ENCODE measurements at places on chromosomes 4 and X.

GRCh38 chr4:136526517-136526916 is 1005.8 kb downstream of the PCDH18 start:
- no peak for DNase-seq

DNA sequence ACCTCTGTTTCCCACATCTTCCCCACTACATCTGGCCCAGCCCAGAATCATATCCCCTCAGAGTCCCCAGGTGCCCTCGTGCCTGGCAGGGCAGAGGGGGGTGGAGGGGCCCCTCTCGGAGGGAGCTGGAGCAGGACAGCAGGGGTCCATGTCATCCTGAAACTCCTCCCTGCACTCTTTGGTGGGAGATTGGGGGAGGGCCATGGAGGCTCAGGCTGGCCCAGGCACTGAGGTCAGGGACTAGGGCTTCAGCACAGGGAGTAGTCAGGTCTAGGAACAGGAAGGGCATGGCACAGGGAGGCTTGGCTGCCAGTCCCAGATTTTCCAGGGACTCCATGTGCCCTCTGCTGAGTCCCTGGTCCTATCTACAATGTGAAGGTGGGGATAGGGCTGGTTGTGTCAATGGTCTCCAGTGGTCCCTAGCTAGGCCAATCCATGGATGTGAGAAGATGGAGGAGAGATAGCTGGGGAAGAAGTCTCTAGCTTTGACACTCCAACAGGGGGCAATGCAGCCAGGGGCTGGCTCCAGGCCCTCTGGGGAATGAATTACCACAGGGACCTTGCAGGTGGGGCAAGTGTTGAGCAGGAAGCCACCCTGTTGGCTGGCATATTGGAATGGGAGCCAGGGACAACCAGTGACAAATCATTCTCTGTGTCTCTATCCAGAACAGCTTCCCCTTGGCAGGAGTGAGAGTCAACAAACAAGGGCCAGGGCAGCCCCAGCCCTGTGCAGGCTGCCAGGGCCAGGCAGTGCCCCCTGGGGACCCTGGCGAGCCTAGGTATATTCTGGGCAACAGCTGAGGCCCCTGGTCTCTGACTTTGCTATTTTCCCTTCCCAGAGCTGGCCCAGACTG is 154.4 kb downstream of the EFNB1 start:
- DNase-seq = no peak

DNA sequence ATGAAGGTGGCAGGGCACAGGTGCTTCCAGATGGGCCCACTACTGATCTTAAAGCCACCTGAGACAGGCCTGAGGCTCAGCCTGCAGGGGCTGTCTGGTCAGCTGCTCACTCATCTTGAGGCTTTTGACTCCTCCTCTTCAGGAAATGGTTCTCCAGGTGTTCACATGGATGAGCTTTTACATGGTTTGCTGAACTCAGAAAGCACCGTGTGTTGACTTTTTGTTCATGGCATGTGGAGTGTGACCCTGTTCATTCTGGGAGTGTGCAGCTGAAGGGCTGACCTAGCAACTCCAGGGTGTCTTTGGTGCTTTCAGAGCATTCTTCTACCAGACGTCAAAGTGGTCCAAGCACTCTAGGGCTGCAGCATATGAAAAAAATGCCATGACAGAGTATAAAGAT is 111.1 kb downstream of the CCNG2 start:
- no peak for DNase-seq

DNA sequence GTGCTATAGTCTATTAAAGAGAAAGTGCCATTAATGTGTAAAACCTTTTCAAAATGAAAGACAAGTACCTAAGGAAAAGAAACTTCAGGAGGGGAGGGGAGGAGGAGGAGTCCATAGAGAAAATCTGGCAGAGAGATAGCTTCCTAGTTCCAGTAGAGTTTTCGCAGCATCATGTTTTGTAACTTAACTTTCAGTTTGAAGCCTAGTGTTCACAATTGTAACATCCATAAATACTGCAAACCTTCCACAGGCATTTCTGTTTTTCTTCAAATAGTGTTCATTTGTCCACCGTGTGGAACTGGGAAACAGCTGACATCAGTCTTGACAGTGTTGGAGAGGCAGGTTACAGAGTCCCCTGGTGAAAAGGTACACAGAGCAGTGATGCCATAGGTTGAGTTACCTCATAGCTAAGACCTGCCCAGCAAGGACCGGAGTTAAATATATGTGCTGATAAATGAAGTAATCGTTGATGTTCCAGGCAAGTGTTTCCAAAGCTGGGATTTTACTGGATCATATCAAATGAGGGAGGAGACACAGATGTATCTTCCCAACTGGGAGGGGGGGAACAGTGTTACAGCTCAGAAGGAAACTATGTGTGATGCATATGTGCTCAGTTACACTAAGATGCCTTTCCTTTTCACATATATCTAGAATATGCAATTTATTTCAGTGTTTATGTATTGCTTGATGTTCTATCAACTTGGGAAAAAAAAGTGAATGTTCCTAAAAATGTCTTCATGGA is 369.5 kb upstream of the FAM241A start:
- DNase-seq = no peak

DNA sequence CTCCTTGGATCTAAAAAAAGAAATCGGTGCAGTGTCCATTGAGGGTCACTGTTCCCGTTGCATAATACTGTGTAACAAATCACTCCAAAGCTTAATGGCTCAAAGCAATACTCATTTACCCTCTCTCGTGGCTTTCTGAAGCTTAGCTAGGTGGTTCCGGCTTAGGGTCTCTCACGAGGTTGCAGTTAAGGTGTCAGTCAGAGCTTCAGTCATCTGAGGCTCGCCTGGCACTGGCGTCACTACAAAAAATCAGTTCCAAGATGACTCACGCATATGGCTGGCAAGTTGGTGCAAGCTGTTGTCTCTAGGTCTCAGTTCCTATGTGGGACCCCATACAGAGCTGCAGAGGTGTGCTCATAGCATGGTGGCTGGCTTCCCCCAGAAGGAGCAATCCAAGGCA is 91.0 kb downstream of the BEND2 start:
- DNase-seq = no peak

DNA sequence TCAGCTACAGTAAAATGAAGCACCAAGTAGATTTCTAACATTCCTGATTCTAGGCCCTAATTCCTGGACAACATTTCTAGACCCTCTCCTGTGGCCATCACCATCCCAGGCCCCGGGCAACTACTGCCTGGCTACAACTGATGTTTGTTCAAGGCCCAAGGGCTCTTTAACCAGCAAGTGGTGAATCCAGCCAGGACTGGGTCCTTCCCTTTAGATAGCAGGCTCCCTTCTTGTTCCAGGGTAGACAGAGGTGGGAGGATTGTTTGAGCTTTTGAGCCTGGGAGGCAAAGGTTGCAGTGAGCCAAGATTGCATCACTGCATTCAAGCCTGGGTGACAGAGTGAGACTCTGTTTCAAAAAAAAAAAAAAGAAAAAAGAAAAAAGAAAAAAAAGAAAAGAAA is 12.7 kb upstream of the AADAT start:
- no peak for DNase-seq

- DNase-seq = no peak
These were observed 35.1 kb downstream of the TSPAN5 start for GRCh38 chr4:98623126-98623802.

- DNase-seq = no peak
These were observed 17.5 kb upstream of the PLAC8 start for GRCh38 chr4:83132065-83132464.

- DNase-seq = no peak
These were observed 92.3 kb upstream of the SLC7A11 start for GRCh38 chr4:138334346-138335016.

- DNase-seq = no peak
These were observed 50.3 kb downstream of the FTHL17 start for GRCh38 chrX:31021537-31021936.

DNA sequence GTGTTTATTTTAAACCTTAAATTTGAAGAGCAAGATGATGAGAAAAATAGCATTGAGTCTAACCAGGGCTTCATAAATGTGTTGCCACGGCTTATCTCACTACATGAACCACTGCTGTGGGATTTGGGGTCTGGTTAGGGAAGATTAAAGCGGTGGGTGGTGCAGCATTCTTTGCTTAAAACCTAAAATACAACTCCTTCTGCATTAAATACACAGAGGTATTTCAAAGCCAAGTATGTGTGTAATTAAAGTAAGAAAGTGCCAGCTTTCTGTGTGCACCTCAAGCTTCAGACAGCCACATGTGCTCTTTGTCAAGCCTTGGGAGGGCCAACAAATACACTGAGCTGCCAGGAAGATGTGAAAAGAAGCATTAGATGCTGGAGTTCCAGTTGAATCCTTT is 128.0 kb downstream of the CPE start:
- DNase-seq = no peak

GRCh38 chr4:7183161-7183560 is 9.2 kb upstream of the SORCS2 start:
- DNase-seq = no peak

GRCh38 chrX:817759-818300 is 187.2 kb downstream of the SHOX start:
- no peak for DNase-seq

- no peak for DNase-seq
These were observed 83.5 kb upstream of the PLAC1 start for GRCh38 chrX:134741746-134742145.

DNA sequence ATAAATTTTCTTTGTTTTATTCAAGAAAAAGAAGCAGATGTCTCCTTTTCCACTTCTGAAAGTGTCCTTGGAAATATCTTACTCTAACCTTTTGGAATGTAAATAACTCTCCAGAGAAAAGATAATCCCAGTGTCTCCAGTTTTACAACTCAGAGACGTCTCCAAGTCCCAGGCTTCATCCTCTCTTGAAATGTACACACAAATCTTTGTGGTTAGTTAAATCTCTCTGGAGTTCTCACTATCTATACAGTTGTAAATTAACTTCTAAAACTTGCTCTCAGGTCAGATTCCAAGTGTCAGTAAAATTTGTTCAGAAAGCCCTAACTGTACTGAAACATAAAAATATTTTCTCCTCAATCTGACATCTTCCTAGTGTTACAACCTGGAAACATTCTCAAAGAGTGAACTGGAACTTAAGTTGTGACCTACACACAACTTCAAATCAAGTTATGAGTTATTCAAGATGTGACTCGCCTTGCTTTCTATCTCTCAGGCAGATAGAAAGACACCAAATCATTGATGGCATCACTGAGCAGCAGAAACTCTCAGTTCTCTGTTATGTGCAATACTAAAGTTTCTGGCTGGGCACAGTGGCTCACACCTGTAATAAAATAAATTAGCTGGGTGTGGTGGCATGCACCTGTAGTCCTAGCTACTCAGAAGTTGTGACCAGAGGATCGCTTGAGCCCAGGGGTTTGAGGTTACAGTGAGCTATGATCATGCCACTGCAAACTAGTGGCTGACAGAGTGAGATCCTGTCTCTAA is 284.2 kb downstream of the RCHY1 start:
- DNase-seq = no peak

GRCh38 chr4:145480257-145480656 is 1.4 kb upstream of the SMAD1 start:
- DNase-seq = no peak

DNA sequence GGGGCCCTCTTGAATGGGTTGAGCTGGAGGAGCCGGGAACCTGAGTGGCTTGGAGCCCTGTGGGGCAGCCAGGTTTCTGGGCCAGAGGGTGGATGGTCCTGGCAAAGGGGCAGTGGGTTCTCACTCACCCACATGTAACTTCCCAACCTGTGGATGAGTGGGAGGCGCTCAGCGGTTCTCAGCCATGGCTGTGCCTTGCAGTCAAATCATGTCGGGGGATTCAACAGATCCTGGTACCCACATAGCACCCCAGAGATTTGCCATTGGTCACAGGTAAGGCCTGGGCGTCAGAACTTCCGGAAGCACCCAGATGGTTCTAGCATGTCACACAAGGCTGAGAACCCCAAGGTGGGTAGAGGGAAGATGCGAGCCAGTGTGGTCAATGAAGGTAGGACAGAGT is 21.9 kb upstream of the CLCN4 start:
- DNase-seq = no peak

GRCh38 chr4:104866809-104867208 is 279.9 kb upstream of the TET2 start:
- no peak for DNase-seq

All from progenitor cell of endocrine pancreas (in vitro differentiated cells).